ENCODE measurements at places on chromosomes 3 and 15.

DNA sequence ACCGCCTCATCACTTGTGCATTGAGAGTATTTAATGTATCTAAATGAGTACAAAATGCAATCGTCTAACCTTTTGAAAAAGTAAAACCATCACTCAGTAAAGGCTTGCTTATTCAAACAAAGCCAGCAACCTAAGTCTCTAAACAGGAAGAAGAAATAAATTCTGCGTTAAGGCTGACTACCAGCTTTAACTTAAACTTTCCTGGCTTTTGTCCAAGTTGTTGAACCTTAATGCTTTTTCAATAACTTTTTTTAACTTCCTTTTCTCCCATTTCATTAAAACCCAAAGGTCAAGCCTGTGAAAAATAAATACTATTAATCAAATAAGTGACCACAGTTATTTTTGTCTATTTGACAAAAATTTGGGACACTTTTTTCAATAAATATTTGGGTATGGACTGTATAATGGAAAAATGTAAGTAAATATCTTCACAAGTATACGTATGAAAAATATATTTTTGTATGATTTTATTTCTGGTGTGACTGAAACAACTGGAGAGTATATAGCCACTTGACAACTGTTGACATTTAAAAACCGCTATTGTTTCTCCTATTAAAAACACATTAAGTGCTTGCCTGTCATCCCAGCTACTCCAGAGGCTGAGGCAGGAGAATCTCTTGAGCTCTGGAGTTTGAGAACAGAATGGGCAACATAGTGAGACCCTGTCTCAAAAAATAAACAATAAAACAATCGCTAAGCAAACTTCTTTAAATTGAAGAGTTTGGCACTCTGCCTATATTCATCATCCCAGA is 2.9 kb downstream of the KLHL24 start:
- no peak for DNase-seq

DNA sequence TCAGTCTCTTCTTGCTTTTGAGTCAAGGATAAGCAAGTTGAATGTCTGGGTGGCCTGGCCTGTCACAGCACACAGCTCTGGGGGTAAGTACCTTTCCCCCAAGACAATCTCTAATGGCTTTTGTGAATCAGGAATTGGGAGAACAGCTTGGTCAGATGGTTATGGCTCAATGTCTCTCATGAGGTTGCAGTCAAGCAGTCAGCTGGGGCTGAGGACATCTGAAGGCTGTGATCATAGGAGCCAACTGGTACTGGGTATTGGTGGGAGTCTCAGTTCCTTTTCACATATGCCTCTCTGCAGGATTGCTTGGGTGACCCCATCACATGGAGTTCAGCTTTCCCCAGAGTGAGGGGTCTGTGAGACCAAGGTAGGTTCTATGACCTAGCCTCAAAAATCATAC is 33.0 kb upstream of the TMEM158 start:
- DNase-seq, result no peak

DNA sequence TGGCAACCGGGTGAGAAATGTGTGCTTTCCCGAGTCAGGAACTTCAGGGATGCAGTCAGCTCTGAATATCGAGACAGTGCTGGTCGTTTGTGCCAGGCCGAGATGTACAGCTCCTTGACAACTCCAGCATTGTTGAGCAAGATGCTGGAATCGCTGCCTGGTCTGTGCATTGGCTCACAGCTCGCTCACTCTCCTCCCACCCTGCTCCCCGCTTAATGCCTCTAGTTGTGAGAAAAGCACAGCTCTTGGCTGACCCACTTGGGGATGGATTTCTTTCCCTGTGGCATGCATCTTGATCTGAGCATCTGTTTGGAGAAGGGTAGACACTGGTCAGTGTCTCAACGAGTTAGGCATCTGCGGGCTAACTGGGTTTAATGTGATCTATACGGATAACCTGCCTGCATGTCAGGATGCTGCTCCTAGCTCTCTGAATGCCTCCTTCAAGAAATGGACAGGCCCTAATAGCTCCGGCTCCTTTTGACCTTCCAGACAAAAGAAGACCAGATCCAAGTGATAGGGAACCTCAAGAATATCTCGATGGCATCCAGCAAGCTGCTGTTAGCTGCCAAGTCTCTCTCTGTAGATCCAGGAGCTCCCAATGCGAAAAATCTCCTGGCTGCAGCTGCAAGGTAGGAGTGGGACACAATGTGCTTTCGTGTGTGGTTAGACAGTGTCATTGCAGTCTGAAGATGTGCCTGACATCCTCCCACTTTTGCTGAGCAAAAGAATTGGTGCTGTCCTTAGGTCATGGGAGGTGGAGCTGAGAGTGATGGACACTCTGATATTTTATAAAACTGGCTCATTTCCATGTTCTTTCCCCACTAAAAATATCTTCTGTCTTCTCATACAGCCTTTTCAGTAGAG is 302.2 kb upstream of the TPM1 start:
- peak; percentile 86 for DNase-seq

DNA sequence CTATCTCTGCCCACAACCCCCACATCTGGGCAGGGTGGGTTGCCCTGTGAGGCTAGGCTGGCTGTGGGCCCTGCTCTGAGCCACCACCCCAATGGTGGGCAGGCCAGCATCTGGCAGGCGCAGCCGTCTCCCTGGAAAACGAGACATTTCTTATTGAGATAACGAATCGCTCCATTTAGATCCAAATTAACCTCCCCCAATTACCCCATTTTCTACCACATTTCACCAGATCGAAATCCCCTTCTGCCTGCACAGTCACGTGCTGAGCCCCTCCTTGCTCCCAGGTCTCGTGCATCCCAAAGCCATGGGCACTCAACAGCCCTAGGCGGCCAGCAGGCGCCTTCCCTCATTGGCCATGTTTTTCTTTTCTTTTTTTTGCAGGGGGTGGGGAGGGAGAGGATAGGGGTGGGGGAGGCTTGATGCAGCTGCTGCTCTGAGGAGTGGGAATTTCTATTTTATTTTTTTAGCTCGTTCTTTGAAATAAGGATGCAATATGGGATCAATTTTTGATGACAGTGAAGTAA is 53.0 kb upstream of the TMEM115 start:
- DNase-seq, result no peak

DNA sequence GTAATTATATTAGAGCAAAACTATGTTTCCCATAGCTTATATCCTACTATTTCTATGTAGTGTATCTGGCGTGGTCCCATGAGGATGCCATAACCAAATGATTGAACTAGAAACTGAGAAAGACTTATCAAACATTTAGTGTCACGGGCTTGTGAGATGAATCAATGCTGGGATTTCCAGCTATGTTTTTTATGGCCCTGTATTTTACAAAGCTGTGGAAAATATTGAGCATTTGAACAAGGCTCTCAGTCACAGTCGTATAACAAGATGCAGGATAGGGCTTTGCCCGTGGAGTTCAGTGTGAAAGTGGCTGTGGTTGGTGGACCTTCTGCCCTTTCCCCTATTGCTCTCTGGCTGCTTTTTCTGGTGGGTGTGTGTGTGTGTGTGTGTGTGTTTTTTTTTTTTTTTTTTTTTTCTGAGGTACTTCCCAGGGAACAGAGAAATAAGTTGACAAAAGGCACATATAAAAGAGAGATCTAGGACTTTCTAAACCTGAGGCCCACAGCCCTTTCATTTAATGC is 60.7 kb downstream of the CACNA1D start:
- DNase-seq, result no peak

DNA sequence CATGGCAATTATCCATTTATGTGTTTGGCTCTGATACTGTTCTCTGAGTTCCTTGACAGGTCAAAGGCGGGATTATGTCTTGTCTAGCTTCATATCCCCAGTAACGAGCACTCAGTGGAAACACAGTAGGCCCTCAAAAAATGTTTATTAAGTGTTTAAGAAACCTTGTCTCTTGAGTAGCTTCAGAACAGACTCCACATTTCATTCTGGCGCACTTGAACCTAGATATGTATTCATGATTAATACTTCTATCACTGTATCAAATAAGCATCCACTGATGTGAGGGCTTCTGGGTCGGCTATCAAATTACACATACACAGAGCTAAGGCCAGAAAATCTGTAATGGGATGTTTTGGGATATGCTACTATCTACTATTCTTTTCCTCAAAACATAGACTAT is 4.6 kb downstream of the CBLB start:
- no peak for DNase-seq

DNA sequence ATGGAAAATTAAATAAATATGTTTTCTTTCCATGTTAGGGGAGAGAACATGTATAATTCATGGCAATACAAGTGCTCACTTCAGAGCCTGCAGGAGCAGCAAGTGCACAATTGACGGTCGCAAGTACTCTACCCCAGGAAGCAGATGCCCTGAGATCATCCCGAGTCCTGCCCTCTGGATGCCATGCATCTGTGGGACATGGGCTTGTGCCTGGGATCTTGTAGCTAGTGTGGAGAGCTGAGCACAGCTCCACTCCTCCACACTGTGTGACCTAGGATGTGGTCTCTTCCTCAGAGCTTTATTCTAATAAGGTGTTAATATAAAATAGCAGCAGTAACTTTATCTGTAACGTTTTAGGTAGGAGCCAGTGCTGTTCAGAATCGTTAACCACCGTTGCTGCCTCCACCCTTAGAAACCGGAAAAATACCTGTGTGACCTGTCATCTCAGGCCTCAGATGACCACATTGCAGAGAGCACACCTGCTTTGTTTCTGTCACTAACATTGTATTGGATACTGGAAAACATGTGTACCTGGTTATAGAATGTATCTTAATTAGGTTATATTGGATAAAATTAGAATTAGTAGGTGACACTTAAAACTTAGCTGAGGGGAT is 105.0 kb upstream of the GOLGA6L6 start:
- no peak for DNase-seq

- DNase-seq, result no peak
Observed at GRCh38 chr15:31964586-31965307, 65.6 kb upstream of the CHRNA7 start.

DNA sequence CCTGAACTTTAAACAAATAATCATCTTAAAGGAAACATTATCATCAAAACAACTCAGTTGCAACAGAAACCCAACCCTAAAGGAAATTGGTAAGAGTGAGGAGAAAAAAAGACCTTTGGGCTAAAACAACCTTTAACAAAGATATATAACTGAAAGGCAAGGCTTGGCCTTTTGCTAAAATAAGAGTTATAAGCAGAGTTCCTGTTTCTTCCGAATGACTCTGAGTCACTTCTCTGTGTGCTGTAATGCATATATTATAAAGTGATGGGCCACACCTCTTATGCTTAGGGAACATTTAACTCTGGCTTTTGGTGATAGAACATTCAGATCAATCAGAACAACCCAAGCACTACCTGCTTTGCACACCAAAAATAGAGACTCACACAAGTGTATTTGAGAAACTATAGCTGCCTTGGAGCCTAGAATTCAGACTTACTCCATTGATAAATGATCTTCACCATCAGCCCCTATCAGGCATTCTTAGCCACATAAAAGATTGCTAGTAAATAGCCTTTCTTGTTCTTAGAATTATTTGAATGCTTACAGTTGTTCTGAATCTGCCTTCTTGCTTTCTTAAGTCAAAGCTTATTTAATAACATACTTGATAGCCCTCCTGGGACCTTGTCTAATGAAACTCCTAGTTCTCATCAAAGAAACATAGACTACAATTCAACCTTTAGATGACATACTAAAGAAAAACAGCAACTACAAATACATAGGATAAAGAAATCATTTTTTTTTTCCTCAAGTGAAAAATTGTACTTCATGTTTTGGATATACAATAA is 294.2 kb upstream of the SEMA6D start:
- no peak for DNase-seq

DNA sequence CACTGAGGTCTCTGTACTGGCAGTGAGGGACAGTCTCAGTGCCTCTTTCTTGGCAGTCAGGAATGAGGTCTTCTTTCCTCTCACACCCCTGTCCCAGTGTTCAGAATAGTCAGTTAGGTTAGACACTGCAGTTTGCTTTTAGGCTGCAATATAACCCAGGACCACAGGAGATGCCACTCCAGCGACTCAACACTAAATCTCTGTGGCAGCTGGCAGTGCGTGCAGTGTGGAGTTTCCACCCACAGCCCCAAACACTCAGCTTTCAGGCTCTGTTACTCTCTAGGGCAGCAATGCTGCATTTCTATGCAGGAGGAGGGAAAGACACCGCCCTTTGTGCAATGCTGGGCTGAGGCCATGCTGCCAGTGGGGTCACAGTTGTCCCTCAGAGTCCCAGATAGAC is 150.2 kb upstream of the SUCLG2 start:
- no peak for DNase-seq

GRCh38 chr3:53156368-53156834 is 4.6 kb upstream of the PRKCD start:
- no peak for DNase-seq

DNA sequence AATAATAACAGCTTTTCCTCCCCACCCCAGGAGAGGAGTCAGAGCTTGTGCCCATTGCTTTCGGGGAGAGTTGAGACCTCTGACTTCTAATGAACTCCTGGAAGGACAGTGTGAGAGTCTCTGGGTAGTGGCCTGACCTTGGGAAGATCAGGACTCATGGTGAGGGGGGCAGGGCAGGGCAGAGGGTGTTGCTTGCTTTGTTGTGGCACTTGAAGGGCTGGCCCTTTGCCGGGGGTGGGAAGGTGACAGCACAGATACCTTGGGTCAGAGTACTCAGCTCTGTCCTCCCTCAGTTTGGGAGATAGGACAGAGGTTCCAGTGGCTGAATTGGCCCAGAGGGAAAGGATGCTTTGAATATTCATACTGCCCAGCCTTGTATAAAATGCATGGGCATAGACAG is 15.8 kb downstream of the RBP2 start:
- no peak for DNase-seq

DNA sequence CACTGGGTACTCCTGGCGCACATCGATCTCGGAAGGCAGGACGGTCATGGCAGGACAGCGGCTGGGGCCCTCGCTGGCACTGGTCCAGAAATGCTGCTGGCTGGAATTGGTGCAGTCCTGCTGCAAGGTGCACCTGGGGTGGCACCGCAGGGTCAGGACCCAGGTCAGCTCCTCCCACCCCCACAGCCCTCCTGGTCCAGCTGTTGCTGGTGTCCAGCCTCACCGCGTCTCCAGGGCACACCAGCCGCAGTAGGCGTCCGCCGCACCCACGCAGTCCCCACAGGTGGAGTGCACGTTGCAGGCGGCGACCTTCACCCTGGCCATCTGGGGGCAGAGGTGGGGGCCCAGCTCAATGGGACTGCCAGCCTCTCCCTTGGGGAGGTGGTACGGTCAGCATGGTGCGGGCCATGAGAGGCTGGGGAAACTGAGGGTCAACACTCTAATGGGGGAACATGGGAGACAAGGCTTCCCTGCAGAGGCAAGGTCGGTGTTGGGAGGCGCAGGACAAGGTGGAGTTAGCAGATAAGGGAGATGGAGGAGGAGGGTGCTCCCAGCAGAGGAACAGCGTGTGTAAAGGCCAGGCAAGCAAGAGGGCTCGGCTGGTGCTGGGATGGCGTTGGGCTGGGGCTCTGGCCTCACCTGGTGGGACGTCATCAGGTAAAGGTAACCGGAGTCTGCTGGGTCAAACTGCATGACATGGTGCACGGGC is 20.4 kb downstream of the PLXND1 start:
- DNase-seq, result no peak

All from globus pallidus (tissue), 1 donor.